ENCODE measurements at places on chromosomes 11 and 22. TPM values are rescaled to one million over a fixed set of nuclear protein-coding genes. Genes with fewer than 3 reads are reported as not detected.

GRCh38 chr11:109075976-109076375 is 346.0 kb upstream of the C11orf87 start:
- DNase-seq: no peak

DNA sequence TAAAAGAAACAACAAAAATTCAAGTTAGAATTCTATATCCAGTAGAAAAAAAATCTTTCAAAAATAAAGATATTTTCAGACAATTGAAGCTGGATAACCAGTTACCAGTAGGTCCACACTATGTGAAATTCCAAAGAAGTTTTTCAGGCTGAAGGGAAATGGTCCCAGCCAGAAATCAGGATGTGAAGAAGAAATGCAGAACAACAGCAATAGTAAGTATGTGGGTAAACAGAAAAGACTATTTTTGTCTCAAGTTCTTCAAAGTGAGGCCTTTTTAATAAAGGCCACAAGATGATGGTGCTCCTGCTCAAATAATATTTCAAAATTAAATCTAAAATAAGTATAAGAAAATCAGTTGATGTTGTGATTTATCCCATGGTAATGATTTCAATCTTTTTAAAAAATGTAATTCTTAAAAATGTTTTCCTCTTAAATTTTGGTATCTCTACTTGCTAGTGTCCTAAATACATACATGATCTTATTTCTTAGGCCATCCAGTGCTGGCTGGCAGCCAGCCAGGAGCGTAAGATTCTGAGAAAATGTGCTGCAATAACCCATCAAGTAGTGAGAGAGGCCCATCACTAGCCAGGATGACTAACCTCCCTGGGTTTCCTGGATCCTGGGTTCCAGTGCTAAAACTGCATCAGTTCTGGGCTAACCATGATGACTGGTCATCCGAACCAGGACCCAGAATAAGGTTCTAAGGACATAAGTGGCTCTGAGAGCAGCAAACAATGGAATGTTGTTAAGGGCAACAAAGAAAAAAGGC is 15.6 kb upstream of the UCP3 start:
- no peak for DNase-seq

- DNase-seq: no peak
Measured at GRCh38 chr11:2528301-2529050, 83.7 kb downstream of the KCNQ1 start.

NOX4 gene
- total RNA-seq: not detected

Data from natural killer cell (primary cell).